IPS DF 6.9 (cell line): ENCODE measurements at places on chromosomes 7 and 10.

GRCh38 chr7:92520024-92520423 is 8.3 kb downstream of the PEX1 start:
- H3K4me1 ChIP-seq, result no peaks in the 10 kb centered on the region
- DNase-seq, result no peak
- no peak overlapping the region for H3K4me3 ChIP-seq
- H3K27me3 ChIP-seq, result no peaks in the 10 kb centered on the region
- H3K36me3 ChIP-seq, result no peaks in the 10 kb centered on the region

- H3K4me3 ChIP-seq, result peak overlapping the region; percentile 25; the same call in 1 of the 2 replicates
- peaks cover 2% of the 10 kb centered on the region for H3K4me1 ChIP-seq
- H3K27me3 ChIP-seq, result peaks cover 4% of the 10 kb centered on the region; the same call in 1 of the 2 replicates
- no peak overlapping the region for H3K27ac ChIP-seq
- H3K36me3 ChIP-seq, result no peaks in the 10 kb centered on the region
- DNase-seq, result no peak
These were observed 569 bp downstream of the SLC26A5 start for GRCh38 chr7:103445228-103446048.

GRCh38 chr10:96972264-96972663 is 140.2 kb downstream of the LCOR start:
- H3K36me3 ChIP-seq, result no peaks in the 10 kb centered on the region
- no peaks in the 10 kb centered on the region for H3K27me3 ChIP-seq
- no peak overlapping the region for H3K4me3 ChIP-seq
- no peaks in the 10 kb centered on the region for H3K4me1 ChIP-seq
- DNase-seq, result no peak
- no peak overlapping the region for H3K27ac ChIP-seq

GRCh38 chr7:24597014-24597413 is 23.8 kb downstream of the PALS2 start:
- DNase-seq, result no peak
- H3K36me3 ChIP-seq, result no peaks in the 10 kb centered on the region
- H3K4me1 ChIP-seq, result no peaks in the 10 kb centered on the region
- no peaks in the 10 kb centered on the region for H3K27me3 ChIP-seq
- no peak overlapping the region for H3K4me3 ChIP-seq
- no peak overlapping the region for H3K27ac ChIP-seq

DNA sequence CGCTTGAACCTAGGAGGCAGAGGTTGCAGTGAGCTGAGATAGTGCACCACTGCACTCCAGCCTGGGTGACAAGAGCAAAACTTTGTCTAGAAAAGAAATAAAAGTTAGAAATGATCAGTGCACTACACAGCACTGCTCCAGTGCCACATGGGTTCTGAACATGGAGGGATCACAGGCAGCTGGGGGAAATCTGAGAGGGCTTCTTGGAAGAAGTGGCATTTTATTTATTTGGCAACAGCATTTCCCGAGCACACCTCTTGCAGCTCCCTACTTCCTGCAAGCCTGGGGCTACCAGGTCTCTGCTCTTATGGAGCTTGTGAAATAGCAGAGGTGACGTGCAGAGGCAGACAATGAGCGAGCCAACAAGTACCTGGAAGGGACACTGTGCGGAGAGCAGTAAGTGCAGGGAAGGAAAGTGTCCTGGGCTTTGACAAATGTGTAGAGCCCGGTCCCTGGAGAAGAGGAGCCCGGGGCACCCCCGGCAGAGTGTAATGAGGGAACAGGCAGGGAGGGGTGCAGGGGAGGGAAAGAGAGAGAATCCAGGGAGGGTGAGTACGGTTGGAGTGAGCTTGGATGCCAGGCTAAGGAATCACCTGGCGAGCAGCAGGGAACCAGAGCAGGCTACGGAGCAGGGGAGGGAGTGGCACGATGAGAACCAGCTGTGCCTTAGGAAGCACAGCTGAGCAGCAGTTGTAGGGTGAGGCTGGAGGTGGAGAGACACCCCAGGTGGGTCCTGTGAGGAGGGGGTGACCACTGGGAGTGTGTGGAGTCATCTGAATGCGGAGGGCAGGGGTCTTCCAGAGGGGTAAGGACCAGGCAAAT is 104.6 kb upstream of the CTBP2 start:
- no peak overlapping the region for H3K4me3 ChIP-seq
- no peaks in the 10 kb centered on the region for H3K4me1 ChIP-seq
- H3K36me3 ChIP-seq, result no peaks in the 10 kb centered on the region
- H3K27ac ChIP-seq, result no peak overlapping the region
- no peaks in the 10 kb centered on the region for H3K27me3 ChIP-seq

- H3K27me3 ChIP-seq, result no peaks in the 10 kb centered on the region
- H3K4me1 ChIP-seq, result peaks cover 2% of the 10 kb centered on the region; the same call in 1 of the 2 replicates
- H3K36me3 ChIP-seq, result peaks cover 2% of the 10 kb centered on the region; the same call in 1 of the 2 replicates
- no peak overlapping the region for H3K4me3 ChIP-seq
- no peak for DNase-seq
These were observed 10.7 kb downstream of the XPNPEP1 start for GRCh38 chr10:109912335-109913281.

DNA sequence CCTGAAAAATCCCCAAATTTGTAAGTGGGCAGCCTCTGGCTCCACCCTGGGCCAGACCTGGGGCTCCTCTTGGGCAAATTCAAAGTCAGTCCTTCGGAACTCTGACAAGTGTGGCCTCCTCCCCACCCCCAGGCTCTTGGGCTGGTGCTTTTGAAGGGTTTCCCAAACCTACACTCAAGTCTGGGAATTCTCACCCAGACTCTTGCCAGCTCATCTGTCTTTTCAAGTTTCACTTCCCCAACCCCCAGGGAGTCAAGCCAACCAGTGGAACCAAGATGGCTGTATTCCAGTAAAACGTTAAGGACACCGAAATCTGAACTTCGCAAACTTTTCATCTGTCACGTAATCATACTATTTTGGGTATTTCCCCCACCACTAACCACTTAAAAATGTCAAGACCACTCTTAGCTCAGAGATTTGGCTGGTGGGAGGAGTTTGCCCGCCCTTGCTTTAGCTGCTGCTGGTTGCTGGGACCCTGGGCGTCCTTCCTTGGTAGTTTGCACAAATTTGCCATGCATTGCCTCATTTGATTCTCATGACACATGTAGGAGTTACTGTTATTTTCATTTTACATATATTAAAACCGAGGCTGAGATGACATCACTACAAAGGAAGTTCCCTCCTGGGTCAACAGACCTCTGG is 1.7 kb upstream of the MYO1G start:
- H3K27ac ChIP-seq, result no peak overlapping the region
- peaks cover 29% of the 10 kb centered on the region for H3K36me3 ChIP-seq
- DNase-seq, result no peak
- H3K4me1 ChIP-seq, result peaks cover 2% of the 10 kb centered on the region; the same call in 1 of the 2 replicates
- H3K4me3 ChIP-seq, result no peak overlapping the region
- no peaks in the 10 kb centered on the region for H3K27me3 ChIP-seq

GRCh38 chr7:146345251-146345650 is 228.7 kb downstream of the CNTNAP2 start:
- H3K4me3 ChIP-seq, result no peak overlapping the region
- H3K27me3 ChIP-seq, result no peaks in the 10 kb centered on the region

GRCh38 chr10:104276192-104276591 is 7.2 kb downstream of the GSTO2 start:
- H3K27me3 ChIP-seq, result no peaks in the 10 kb centered on the region
- H3K36me3 ChIP-seq, result no peaks in the 10 kb centered on the region
- H3K27ac ChIP-seq, result no peak overlapping the region
- H3K4me1 ChIP-seq, result no peaks in the 10 kb centered on the region
- no peak overlapping the region for H3K4me3 ChIP-seq
- DNase-seq, result no peak

DNA sequence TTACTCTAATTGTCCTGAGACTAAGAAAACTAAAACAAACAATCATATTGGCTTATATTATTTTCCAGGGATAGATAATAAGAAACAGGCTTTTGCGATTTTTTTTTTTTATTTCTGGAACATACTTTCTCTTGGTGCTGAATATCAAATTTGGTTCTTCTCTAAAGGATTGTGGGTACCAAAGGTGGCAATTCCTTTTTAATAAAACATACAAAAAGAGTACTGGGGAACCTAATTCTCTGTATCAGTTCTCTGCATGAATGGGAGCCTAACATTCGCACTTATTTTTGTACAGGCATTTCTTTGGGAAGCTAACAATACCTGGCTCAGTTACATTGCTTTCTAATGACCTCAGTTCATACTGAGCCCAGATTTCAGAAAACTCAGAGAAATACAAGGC is 32.8 kb downstream of the LRRC18 start:
- no peaks in the 10 kb centered on the region for H3K27me3 ChIP-seq
- no peak for DNase-seq
- H3K4me1 ChIP-seq, result no peaks in the 10 kb centered on the region

- no peaks in the 10 kb centered on the region for H3K36me3 ChIP-seq
- H3K4me1 ChIP-seq, result no peaks in the 10 kb centered on the region
- H3K27ac ChIP-seq, result no peak overlapping the region
- H3K4me3 ChIP-seq, result peak overlapping the region; percentile 76
These were observed 58.7 kb upstream of the PRPS1L1 start for GRCh38 chr7:18086165-18087025.

- no peaks in the 10 kb centered on the region for H3K27me3 ChIP-seq
- H3K4me3 ChIP-seq, result no peak overlapping the region
- no peaks in the 10 kb centered on the region for H3K4me1 ChIP-seq
These were observed 145.6 kb downstream of the DOCK4 start for GRCh38 chr7:112060625-112061024.

GRCh38 chr7:100476101-100476780 is 2.8 kb downstream of the TSC22D4 start:
- no peaks in the 10 kb centered on the region for H3K27me3 ChIP-seq
- peaks cover 5% of the 10 kb centered on the region; the same call in 1 of the 2 replicates for H3K4me1 ChIP-seq
- H3K4me3 ChIP-seq, result no peak overlapping the region
- DNase-seq, result no peak

DNA sequence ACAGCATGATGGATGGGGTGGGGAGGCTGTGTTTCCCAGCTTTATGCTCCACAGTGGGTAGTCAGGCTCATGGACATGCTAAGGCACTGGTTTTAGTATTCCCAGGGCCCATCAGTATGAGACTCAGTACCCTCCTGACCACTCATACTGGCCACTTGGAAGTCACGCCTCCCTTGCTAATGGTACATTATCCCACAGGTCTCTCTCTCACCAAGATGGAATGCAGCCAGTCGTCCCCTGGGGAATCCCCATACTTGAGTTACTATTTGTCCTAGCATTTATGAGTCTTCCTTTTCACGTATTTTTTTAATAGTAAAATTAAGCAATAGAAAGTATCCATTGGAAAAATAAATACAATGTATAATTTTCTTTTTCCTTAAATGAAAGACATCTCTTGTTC is 80.6 kb upstream of the TBX20 start:
- H3K4me1 ChIP-seq, result no peaks in the 10 kb centered on the region
- no peak for DNase-seq
- no peaks in the 10 kb centered on the region for H3K27me3 ChIP-seq
- H3K4me3 ChIP-seq, result no peak overlapping the region
- H3K27ac ChIP-seq, result no peak overlapping the region
- no peaks in the 10 kb centered on the region for H3K36me3 ChIP-seq

DNA sequence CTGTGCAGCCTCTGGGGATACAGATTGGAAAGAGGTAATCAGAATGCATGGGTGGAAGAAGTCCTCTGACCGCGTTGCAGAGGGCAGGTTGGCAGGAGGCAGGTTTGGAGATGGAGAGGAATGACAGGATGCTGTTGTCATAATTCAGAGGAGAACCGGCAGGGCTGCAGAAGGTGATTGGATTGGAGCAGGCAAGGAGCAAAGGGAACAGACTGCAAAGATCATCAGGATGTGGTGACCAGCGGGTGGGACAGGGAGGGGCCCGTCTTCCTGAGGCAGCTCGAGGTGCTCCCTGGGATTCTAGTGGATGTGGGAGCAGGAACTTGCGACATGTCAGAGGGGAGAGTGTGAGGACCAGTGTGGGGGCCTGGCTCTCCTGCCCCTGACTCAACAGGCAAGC is 78.5 kb upstream of the PPIF start:
- H3K4me3 ChIP-seq, result no peak overlapping the region
- DNase-seq, result no peak
- H3K27ac ChIP-seq, result no peak overlapping the region
- H3K36me3 ChIP-seq, result no peaks in the 10 kb centered on the region
- no peaks in the 10 kb centered on the region; the same call in 1 of the 2 replicates for H3K4me1 ChIP-seq

DNA sequence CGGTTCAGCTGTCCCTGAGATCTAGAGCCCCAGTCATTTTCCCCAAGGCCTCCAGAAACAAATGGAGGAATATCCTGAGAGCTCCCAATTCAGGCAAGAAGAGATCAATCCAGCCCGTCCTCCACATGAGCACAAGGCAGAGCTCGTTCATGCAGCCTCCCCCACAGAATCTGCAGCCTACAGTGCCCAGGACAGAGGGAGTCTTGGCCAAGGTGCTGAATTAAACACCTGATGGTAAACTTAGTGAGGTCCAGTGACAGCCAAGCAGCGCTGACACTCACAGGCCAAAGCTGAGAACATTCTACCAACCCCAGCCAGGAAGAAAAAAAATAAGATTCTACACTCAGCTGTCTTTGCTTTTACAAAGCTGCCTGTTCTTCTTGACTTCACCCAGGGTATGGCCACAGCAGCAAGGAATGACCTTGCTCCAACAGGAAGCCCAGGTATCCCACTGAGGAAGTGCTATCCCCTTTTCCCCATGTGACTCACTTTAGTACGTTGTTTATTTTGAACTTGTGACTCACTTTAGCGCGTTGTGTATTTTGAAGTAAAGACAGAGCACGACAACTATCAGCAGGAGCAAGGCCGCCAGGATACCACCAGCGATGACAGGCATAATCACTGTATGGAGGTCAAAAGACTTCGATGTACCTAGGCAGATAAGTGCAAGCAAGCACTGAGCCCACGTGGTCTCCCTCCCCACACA is 4.4 kb upstream of the CUZD1 start:
- H3K4me1 ChIP-seq, result peaks cover 4% of the 10 kb centered on the region
- no peak overlapping the region for H3K4me3 ChIP-seq
- H3K36me3 ChIP-seq, result no peaks in the 10 kb centered on the region
- DNase-seq, result no peak
- H3K27ac ChIP-seq, result no peak overlapping the region
- no peaks in the 10 kb centered on the region for H3K27me3 ChIP-seq

GRCh38 chr7:37074370-37074769 is 350.1 kb upstream of the AOAH start:
- H3K27ac ChIP-seq, result no peak overlapping the region
- no peak overlapping the region for H3K4me3 ChIP-seq
- no peaks in the 10 kb centered on the region for H3K36me3 ChIP-seq
- no peaks in the 10 kb centered on the region for H3K27me3 ChIP-seq

DNA sequence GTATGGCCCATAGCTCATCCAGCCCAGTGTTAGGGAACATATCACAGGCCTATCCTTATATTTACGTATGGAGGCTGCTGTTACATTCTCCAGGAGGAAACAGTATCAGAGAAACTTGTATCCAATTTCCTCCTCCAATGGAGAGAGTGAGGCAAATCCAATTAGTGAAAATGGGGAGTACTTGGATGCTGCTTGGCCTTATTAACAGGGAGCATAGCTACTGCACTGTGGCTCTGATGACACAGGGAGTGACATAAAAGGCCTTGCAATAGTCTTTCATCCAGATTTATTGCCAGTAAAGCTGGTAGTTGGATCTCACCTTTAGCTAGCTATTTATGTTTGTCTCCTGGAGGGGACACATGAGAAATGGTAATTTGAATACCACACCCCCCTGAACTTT is 313.2 kb upstream of the MTPN start:
- no peaks in the 10 kb centered on the region for H3K27me3 ChIP-seq
- no peak overlapping the region for H3K4me3 ChIP-seq
- H3K4me1 ChIP-seq, result no peaks in the 10 kb centered on the region
- H3K27ac ChIP-seq, result no peak overlapping the region

GRCh38 chr7:71739520-71740173 is 607.7 kb downstream of the GALNT17 start:
- H3K27ac ChIP-seq, result no peak overlapping the region
- H3K4me1 ChIP-seq, result peaks cover 2% of the 10 kb centered on the region; the same call in 1 of the 2 replicates
- DNase-seq, result peak; percentile 50
- no peak overlapping the region for H3K4me3 ChIP-seq
- no peaks in the 10 kb centered on the region for H3K27me3 ChIP-seq
